Stomach (tissue), 19 donors: ENCODE measurements at places on chromosomes 5 and 9.
A peak's percentile ranks its signal among the peaks of the same experiment; 100 is the strongest.

GRCh38 chr9:93143830-93144530, 9.9 kb upstream of the NINJ1 start:
- DNase-seq, result peak; percentile 79

DNA sequence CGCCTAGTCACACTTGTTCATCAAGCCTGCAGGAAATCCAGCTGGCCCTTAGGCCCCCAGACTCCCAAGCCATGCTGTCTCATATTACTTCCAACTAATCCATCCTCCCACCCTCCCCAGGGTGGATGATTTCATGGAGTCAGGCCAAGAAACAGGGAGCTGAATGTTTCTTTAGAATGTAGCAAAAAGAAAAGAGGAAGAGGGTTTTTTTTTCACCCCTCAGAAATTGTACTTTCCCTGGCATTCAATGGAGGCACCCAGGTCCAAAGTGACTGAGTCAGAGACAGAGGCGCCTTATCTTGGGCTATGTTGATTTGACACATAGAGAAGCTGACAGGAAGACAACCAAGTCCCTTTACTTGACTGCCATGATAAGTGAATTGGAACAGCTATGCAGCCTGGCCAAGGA, 260.2 kb upstream of the NR4A3 start:
- DNase-seq, result no peak

DNA sequence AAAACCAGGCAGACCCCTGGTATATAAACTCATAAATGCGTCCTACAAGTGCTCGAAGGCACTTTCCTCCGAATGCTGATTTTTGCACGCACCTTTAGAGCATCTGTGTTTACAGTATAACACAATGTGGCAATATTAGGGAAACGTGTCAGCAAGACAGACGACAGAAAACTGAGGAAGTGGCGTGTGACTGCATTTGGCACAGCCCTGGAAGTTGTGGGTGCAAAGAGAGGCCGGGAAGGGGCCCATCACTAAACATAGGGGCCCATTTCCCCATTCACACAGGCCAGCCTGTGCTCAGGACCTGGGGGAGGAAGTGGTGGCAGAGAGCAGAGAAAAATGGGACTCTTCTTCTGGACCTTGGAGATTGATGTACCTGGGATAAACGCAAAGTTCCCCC, 48.2 kb downstream of the RASGEF1C start:
- no peak for DNase-seq

DNA sequence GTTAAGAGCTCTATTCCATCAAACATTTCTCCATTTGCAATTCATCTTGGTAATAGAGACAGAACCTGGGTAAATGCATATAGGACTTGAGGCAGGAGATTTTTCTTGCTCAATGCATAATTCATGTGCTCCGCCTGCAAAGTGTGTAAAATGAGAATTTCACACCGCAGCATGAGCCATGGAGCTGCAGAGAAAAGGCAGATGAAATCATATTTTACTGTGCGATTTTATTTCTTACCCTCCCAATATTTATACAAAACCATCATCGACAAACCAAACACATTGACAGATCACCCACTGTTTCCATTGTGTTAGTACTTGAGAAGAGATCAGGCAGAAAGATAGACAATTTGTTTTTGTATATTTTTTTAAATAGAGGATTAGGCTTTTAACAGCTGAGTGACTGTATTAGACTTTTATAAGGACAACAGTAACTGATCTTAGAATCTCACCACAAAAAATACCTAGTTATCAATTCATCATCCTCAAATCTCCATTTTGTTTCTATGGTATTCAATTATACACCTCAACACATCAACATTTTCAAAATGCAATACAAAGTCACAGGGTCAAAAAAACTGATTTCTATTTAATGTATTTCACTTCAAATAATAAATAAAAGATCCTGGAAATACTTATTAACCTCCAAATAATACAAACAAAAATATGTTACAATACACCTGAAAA, 191.1 kb downstream of the AP3B1 start:
- no peak for DNase-seq
